ENCODE measurements at places on chromosomes 3 and 15.

- no peak for DNase-seq
Measured at GRCh38 chr3:95289295-95289694, 1226.4 kb downstream of the NSUN3 start.

GRCh38 chr3:5035692-5036391, 56.6 kb downstream of the BHLHE40 start:
- DNase-seq: no peak

- DNase-seq: peak; percentile 3
Measured at GRCh38 chr3:172846103-172846561, 95.6 kb downstream of the ECT2 start.

DNA sequence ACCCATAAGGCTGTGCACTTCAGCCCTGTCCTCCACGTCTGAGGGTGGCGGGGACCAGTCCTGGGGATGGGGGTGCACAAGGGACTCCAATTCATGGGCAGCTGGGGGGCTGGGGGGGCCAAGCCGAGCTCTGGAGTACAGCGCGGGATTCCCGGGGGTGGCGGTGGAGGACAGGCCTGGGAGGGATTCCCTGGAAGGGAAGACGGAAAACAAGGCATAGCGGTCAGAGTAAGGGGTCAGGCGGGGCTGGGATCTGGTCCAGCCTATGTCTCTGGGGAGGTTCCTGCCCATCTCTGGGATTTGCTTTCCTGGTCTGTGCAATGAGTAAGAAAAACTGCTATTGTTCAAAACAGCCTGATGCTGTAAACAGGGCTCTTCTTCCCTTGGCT, 8.1 kb upstream of the IGDCC3 start:
- DNase-seq: no peak

GRCh38 chr3:159765860-159766294, 222.8 kb upstream of the IL12A start:
- peak; percentile 31 for DNase-seq

DNA sequence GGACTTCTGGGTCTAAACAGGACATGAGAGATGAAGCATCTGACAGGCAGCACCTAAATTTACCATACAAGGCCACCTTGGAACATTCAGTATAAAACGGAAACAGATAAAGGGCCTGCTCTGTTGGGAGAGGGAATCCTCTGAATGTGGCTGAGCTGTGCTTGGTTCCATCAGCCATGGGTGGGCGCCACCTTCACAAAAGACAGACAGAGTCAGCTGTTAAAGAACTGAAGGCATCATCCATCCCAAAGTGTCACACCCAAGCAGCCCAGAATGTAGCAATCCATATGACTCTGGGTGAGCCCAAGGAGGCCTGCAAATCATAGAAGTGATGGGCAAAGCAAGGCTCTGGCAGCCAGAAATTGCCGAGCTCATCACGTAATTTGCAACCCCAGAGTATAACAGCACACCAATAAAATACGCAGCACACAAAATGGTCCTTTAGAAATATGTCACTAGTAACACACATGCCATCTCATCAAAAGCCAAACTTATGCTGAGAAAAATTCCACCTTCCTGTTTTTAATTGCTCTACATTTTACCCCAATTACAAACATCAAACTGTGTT, 24.8 kb upstream of the RBP1 start:
- DNase-seq: peak; percentile 77

DNA sequence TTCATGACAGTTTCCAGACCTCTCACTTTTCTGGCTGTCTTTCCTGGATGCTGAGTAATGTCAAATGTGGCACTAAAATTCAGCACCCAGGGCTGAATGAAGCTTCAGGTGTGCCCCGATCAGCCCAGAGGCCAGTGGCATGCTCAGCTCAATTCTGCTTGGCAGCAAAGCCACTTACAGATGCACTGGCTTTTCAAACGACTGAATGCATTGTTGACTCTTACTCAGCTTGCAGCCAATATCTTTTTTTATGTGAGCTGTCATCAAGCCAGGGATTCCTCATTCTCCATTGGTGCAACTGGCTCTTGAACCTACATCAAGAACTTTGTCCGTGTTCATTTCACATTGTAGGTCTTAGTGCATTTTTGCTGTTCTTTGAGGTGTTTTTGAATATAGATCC, 60.7 kb downstream of the ZDHHC19 start:
- no peak for DNase-seq

GRCh38 chr15:71146580-71146982, 31.3 kb downstream of the THSD4 start:
- DNase-seq: peak; percentile 23

DNA sequence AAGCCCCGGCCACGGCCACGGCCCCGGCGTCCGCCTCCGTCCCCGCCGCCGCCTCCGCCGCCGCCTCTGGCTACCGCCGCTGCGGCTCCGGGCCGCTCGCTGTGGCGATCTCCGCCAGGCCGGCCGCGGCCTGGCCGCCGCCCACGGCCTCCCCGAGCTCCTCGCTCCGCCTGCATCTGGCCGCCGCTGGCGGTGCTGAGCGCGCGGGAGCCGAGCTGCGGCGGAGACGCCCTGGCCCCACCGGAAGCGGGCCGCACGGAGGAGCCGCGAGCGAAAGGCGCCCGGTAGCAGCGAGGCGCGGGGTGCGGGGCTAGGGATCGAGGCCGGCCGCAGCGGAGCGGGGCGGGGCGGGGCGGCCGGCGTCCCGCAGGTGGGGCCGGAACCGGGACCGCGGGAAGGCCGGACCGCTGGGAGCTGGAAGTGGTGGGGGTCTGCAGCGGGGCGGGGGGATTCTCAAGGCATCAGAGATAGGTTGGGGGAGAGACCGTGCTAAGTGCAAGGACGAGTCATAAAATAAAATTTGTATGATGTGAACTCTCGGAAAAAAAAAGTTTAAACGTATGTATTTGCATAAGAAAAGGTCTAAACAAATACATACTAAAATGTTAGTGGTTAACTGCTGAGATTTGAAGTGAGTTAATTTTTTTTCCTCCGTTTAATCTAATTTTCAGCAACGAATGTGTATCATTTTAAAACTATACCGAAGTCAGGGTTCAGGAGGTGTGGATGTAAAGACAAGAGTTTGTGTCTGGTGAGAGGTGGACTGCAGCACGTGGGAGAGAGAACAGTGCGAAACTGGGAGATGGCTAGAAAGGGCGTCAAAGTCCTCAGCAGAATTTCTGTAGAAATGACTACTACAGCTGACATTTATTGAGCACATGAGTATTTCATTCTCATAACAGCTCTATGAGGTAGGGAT, at the start of gene AVEN:
AVEN (minus strand) TSS at position 334 of the 919 bp plus-strand sequence; CDS start at position 176, 158 bp downstream.
- peak; percentile 51 for DNase-seq

GRCh38 chr15:93730724-93731123, 500.6 kb upstream of the MCTP2 start:
- DNase-seq: no peak

DNA sequence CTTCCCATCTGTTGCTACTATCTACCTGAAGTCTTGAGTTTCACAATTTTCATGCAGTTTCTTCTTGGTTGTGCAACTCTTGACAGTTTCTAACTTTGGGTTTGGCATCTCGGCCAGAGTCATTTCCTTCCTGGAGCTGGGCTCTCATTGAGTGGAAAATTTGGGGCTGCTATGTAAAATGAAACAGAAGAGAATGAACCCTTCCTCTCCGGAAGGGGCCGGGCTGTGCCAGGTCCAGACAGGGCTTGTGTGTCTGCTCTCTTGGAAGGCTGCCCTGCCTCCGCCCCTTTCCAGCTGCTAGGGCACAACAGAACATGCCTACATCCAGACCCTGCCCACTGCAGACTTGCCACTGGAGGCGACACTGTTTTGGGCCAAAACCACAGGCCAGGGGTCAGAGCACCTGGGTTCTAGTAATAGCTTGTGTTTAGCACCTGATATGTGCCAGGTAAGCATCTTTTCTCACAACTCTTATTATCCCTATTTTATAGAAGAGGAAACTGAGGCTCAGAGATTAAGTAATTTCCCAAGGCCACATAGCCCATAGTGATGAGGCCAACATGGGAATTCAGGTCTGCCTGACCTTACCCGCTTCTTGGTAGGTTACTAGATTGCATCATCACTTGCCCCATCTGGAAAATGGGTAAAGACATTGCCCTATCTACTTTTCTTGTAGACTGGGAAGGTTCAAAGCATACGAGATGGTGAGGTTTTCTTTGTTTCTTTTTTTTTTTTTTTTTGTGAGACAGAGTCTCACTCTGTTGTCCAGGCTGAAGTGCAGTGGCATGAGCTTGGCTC, 25.0 kb downstream of the IRAK2 start:
- DNase-seq: peak; percentile 25

- peak; percentile 42 for DNase-seq
Measured at GRCh38 chr15:40115670-40116093, 7.0 kb upstream of the BMF start.

DNA sequence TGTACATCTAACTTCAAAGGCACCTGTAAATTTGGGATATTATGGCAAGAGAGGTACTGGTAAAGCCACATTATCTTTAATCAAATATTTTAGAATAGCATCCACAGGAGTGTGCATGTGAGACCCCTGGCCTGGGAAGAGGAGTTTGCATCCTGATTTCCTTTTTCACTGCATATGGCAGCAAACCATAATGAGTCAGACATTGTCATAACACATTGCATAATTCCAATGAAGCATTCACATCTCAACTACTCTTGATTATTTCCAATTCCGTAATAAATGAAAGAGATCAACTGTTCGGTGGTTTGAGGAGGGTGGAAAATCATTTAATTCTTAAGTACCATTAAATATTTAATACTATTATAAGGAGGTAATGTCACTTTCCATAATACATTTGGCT, 215.0 kb downstream of the MECOM start:
- no peak for DNase-seq

DNA sequence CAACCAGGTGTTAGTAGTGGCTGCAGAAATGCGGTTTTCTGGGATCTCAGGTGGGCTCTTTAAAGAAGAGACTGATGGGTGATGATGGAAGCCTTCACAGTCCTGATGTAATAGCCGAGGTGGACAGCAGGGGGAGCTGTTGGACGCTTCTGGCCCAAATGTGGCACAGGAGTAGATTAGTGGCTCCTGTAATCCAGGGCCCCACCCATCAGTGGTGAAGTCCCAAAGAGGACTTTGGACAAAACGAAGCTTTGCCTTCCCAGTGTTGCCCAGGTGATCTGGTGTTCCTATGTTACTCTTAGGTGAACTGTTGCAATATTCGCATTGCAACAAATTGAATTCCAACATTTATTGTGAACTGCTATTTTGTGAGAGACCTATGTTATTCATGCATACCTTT, 31.8 kb upstream of the MYZAP start:
- peak; percentile 62 for DNase-seq

DNA sequence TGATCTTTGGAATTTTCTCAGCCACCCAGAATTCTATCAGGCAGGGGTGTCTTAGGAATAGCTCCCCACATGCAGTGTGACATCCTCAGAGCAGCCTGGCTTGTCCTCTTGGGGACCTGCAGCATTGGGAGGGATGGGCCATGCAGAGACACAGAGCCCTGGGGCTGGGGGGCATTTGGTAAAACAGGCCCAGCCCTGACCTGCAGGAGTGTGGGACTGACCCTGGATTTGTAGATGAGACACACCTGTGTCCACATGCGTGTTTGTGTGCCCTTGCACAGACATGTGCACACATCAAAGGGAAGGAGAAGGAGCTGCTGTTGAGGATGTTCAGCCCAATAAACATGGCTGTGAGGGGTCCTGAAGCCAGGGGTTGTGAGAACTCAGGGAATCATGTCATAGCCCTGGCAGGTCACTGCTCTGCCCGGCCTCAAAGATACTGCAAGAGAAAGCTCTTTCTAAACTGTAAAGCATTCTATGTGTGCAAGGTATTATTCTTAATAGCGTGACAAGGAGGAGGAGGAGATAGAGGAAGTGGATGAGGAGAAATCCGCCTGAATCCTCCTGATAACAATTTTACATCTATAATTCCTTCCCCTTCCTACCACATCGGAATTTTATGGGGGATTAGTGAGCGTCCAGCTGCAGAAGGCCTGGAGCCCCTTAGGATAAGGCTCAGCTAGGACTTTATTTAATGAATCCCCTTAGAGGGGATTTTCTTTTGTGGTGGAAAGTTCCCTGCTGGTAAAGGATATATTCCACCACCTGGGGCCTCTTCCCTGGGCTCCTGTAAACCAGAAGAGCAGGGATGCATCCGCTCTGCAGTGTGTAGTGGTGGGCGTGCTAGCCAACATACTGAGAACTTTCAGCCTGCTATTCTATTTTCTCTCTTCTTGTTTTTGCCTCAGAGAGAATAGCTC, 245.5 kb downstream of the EPHB1 start:
- DNase-seq: peak; percentile 24

GRCh38 chr3:37493485-37494080, 319.2 kb upstream of the LRRFIP2 start:
- no peak for DNase-seq

GRCh38 chr3:164221297-164221696, 857.0 kb downstream of the SI start:
- no peak for DNase-seq

- no peak for DNase-seq
Measured at GRCh38 chr15:35557544-35557943, 11.6 kb upstream of the DPH6 start.

GRCh38 chr3:99686955-99687612, 48.7 kb downstream of the COL8A1 start:
- DNase-seq: peak; percentile 24

All from SJCRH30 (cell line).